ENCODE measurements at places on chromosomes 1 and 21.

DNA sequence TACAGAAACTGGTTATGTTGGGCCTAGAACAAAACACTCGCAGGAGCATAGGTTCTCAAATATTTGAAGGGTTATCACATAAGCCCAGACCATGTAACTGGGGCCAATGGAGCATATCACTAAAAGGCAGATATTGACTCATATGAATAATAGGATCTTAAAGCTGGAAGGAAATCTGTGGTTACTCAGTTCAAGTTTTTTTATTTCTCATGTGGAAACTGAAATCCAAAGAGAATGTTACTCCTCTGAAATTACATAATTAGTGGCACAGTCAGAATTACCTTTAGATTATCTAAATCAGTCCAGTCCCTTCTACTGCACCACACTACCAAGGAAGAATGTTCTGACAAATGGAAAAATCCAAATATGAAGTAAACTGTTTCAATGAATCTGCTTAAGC is 12.0 kb downstream of the SLAMF8 start:
- DNase-seq, result no peak

DNA sequence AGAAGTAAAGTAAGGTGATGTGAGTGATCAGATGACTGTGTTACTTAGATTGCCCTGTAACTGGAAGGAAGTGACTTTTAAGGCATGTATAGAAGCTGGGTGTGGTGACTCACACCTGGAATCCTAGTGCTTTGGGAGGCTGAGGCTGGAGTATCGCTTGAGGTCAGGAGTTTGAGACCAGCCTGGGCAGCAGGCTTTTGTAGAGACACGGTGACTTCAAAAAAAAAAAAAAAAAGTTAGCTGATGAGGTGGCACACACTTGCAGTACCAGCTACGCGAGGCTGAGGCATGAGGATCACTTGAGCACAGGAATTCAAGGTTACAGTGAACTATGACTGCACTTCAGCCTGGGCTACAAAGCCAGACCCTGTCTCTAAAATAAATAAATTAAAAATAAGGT is 2.3 kb upstream of the USP16 start:
- DNase-seq, result no peak

GRCh38 chr1:14262637-14263036 is 335.8 kb upstream of the KAZN start:
- DNase-seq, result no peak

- no peak for DNase-seq
These were observed 38.3 kb downstream of the SDCCAG8 start for GRCh38 chr1:243293941-243294722.

- no peak for DNase-seq
These were observed 46.0 kb downstream of the COL24A1 start for GRCh38 chr1:86110451-86111129.

GRCh38 chr1:91789273-91789997 is 96.5 kb downstream of the TGFBR3 start:
- DNase-seq, result no peak

DNA sequence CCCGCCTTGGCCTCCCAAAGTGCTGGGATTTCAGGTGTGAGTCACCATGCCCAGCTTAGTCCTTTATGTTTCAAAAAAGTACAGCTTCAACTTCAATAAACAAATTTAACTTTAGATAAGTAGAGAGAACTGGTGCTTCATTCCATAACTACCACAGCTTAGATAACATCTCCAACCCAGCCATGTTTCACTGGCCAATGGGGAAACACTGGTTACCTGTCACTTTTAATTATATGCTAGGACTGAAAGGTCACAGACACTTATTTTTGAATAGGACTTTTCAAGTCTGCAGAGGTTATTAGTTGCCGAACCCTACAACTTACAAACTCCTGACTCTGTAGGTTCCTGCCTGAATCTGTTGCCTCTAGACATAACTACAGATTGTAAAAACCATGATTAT is 56.5 kb upstream of the ST6GALNAC3 start:
- DNase-seq, result no peak

DNA sequence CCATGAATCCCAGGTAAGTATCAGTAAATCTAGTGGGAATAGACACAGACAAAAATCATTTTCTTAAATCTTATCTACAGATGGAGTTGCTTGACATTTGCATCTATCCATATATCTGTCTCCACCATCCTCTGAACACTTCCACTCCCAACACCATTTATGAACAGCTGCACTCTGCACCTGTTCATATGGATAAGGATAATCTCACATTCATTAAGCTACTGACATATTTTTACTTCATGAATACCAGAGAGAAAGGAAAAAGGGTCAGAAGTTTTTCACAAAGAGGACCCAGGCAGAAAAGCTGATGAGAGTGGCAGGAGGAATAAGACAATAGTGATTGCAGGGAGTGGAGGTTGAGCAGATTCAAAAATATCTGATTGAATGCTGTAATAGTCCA is 222.6 kb downstream of the DNAH14 start:
- no peak for DNase-seq

DNA sequence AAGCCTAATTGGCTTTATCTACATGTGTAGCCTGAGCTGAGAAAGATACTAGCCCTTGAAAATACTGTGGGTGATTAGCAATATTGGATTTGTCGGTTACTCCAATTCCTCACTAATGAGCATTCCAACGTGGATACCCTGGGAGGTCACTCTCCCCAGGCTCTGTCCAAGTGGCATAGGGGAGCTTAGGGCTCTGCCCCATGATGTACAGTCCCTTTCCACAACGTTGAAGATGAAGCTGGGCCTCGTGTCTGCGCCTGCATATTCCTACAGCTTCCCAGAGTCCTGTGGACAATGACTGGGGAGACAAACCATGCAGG is 2.6 kb downstream of the RCC1 start:
- DNase-seq, result no peak

DNA sequence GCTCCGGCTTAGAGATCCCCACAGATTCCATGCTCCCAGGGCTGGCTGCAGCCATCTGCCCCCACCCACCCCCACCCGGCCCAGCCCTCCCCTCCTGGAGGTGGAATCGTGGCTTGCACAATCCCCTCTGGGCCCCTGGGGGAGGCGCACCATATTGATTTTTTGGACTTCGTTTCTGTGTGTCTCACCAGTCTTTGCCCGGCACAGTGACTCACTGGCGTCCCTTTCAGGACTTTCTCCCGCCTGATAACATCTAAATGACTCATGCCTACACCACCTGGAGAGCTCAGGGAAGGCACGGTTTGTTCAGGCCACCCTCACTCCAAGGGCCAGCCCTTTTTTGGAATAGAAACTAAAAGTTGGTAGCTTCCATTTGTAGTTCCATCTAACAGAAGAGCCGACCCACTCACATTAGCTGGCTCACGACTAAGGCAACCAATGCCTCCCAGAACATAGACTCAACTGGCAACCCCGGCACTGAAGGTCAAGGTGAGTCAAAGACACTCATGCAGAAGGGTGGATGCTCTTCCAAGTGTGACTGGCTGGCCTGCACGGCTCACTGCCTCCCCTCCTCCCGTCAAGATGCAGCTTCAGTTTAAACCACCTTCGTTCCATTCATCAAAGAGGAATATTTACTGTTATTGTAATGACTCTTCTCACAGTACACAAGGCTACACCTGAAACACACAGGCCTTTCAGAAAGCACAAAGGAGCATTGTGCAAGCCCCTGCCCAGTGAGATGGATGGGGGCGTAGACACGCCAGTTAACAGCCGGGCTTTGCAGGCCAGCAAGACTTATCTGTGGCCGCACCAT is 18.1 kb upstream of the ETS2 start:
- DNase-seq, result no peak

GRCh38 chr1:151492120-151492519 is 19.1 kb upstream of the CGN start:
- DNase-seq, result no peak

DNA sequence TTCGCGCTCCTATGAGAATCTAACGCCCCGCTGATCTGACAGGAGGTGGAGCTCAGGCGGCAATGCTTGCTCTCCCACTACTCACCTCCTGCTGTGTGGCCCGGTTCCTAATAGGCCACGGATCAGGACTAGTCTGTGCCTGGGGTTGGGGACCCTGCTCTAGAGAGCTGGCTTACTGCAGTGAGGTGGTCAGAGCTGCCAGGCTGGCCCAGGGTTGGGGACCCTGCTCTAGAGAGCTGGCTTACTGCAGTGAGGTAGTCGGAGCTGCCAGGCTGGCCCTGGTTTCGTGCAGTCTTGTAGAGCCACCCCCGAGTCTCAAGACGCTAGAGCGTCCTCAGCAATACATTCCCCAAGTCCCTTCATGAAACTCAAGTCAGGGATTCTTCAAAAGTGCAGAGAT is 27.5 kb downstream of the SLC37A1 start:
- DNase-seq, result no peak

DNA sequence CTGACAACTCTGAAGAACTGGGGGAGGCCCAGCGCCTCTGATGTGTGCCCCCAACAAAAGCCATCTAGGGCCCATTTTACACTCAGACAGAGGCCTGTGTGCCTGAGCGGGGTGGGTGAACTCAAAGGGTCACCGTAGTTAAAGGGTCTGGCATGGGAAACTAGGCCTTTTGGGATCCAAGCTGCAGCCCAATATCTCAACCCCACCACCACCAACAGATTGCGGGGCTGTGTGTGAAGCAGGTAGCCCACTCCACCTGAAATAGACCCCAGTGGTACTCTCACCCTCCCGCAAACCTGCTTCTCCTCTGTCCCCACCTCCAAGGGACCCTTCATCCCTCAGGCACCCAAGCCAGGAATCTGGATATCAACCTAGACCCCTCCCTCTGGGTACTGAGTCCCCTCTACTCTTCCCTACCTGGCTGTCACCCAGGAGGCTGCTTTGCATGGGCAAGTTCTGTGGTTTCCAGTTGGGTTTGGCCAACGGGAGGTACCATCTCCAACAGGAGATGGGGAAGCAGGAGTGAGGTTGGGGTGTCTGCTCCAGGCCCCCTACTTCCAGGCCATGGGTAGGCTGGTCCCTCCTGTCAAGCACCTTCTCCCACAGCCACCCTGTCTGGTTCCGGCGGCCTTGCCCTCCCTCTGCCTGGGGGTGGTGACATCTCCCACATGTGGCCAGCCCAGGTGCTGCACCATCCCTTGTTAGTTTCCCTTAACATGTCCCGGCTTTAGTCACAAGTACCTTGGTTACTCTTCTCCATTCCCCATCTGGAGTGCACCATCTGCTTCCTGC is 35.2 kb upstream of the LRP8 start:
- DNase-seq, result no peak

DNA sequence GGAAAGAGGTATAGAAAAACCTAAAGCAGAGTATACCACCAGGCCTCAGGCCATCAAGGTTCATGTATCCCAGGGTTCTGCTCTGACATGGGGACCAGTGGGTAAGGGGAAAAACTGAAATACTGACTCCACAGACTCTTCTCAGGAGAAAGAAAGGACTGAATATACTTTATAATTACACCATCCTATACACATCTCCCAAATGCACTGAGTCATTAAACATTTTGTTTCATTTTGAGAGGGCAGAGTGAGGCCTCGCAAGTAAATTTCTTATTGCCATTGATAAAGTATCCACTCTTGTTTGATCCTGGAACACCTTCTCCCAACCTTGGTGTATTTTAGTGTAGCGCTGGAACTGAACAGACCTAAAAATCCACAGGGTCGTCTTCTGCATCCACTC is 247.9 kb downstream of the SLC45A1 start:
- no peak for DNase-seq

DNA sequence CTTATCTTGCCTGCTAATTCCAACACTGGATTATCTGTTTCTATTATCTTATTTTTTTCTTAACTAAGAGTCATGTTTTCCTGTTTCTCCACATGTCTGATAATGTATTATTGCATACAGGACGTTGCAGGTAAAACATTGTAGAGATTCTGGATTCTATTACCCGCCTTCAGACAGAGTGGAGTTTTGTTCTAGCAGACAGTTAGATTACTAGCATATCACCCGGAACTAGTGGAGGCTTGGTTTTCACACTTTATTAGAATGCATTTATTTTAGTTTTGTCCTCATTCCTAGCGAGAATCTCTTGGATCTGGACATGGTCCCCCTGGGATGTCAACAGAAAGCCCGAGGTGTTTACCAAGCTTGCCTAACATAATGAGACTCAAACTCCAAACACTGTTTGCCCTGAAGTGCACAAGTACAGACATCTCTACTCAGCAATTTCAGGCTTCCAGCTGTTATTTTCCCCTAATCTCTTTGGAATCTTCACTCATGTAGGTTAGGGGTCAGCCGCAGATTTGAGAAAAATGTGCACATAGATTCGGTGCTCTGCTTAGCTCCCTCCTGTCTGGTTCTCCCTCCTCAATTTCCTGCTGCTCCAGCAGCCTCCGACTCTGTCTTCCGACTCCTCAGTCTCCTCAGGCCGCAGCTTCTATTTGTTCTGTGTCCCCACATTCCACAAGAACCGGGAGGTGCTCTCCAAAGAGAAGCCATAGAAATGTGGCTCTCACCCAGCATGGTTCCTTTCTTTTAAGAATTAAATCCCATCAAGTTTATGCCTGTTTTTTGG is 36.8 kb upstream of the PTPRF start:
- no peak for DNase-seq

DNA sequence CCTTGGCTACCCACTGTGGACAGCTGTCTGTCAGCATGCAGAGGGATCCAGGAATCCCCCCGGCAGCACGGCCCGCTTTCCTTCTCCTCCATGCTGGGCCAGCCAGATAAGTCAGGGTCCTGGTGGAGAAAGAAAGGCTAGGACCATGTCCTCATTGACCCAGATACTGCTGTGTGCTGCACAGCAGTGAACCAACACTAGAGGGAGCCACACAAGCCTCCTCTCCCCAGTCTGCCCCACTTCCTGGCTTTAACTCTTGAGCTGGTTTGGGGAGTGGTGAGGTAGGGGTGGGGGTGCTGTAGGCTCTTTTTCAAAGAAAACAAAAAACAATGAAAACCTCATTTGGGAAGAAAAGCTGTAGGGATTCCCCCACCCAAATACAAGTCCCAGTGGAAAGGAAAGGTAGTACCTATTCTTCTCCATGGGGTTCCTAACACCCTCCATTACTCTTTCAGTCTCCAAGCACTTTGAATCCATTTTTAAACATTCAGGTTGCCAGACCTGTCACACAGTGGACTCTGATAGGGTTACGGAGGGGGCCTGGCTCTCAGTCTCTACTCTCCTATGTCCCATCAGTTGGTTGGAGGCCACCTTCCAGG is 84.9 kb upstream of the CD1D start:
- DNase-seq, result no peak

DNA sequence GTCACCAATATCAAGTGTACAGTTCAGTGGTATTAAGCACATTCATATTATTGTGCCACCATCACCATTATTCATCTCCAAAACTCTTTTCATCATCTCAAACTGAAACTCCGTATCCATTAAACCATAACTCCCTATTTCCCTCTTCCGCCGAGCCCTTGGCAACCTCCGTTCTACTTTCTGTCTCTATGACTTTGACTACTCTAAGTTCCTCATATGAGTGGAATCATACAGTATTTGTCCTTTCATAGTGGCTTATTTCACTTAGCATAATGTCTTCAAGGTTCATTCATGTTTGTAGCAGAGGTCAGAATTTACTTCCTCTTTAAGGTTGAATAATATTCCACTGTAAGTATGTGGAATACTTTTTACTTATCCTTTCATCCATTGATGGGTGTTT is 21.7 kb downstream of the SELP start:
- DNase-seq, result no peak

GRCh38 chr1:101264697-101265096 is 27.9 kb downstream of the S1PR1 start:
- no peak for DNase-seq

All from glomerular endothelial cell (primary cell).